NCI-H2081 (cell line): ENCODE measurements at places on chromosomes 12 and 14.

DNA sequence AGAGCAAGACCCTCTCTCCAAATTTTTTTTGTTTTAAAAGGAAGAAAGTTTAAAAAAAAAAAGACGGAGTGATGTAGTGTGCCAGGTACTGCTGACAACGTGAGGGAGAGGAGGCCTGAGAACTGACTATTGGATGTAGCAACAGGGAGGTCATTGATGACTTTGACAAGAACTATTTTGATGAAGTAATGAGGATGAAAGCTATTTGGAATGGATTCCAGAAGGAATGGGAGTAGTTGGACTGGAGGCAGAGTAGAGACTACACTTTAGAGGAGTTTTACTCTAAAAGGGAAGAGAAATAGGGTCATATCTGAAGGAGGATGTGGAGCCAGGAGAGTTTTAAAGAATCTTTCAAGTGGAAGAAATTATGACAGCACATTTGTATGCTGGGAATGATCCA is 27.8 kb upstream of the SLC38A2 start:
- no peak for DNase-seq

DNA sequence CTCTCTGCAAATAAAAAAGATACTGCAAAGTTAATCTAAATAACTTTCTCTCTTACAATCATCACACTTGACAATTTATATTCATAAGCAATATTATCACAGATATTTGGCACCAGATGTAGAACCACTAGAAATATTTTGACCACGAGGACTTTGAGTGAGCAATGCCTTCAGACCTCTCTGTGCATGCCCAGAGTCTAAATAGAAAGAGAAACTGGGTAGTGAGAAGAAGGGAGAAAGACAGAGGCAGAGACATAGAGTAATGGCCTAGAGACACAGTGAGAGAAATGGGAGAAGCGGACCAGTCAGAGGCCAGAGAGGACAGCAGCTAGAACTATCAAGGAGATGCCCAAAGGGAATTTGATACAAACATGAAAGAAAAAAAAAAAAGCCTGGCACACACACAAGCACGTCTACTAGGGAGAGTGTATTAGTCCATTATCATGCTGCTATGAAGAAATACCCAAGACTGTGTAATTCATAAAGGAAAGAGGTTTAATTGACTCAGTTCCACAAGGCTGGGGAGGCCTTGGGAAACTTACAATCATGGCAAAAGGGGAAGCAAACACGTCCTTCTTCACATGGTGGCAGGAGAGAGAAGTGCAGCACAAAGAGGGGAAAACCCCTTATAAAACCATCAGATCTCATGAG is 41.1 kb downstream of the BMP4 start:
- no peak for DNase-seq

DNA sequence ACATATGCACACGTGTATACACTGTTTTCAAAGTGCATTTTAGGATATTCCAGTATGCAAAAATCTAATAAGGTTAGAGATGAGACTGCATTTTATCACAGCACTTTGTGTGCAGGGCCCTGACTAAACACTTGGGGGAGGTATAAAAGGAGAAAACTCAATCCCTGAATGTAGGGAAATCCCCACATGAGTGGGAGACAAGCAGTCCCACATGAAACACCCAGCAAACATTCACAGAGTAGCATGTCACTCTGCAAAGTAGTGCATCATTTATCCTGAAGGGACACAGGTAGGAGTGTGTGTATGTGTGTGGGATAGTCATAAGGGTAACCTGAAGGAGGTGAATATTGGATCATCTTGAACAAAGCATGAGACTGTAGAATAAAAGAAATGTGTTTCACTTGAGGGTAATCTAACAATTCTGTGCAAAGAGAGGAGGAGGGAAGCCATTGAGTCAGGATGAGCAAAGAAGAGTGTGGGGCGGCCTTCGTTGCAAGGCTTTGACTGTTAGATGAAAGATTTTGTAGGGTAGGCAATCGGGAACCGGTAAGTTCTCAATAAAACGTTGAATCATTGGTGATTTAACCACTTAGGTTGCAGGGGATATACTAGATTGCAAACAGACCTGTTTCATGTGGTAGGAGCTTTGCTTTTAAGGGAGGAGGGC is 2.9 kb downstream of the PRPF40B start:
- DNase-seq, result no peak

DNA sequence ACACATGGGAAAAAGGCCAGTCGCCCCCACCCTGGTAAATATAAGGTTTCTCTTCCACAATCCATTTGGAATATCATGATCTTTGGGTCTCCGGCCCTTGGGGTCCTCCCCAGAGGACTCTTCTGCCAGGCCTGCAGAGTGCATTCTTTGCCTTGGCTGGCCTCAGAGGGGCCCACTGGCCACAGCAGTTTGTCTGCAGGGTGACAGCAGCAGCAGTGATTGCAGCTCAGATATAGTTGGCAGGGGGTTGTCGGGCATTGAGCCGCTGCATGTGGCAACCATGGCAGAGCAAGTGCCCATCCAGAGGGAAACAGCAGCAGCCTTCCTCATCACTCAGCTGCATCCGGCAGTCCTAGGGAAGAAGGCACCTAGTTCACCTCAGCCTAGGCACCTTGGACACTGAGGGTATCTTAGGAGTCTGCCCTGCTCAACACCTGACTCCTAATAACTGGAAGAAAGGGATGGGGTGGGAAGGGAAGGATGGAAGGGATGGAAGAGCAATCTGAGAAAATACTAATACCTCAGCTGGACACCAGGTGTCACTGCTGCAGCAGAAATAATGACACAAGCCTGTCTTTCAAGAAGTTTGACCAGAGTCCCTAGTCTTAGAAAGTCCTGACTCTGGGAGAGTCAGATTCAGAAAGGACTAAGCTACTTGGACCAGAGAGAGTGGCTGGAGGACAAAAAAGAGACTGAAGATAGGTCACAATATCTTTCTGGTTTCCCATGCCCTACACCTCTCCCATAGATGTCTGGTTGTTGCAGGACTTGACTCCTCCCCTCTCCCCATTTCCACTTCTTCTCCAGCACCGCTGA is 8.9 kb downstream of the AJUBA start:
- DNase-seq, result peak; percentile 13

DNA sequence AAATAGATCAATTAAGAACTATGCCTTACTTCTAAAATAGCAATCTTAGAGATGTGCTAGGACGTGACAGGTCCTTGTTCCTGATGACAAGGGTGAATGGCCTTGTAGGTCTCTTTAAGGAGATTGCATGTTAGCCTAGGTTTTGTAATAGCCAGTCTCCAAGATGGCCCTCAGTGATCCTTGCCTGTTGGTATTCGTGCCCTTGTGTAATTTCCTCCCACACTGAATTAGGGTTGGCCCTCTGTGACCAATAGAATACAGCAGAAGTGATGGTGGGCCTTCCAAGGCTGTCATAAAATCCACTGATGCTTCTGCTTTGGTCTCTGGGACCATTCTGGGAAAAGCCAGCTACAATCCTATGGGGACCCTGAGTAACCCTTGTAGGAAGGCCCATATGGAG is 38.2 kb upstream of the SNX6 start:
- DNase-seq, result no peak

GRCh38 chr12:30985814-30986452 is 59.4 kb downstream of the TSPAN11 start:
- DNase-seq, result peak; percentile 50

- DNase-seq, result peak; percentile 61
Observed at GRCh38 chr12:54220092-54220557, 31.3 kb upstream of the SMUG1 start.

DNA sequence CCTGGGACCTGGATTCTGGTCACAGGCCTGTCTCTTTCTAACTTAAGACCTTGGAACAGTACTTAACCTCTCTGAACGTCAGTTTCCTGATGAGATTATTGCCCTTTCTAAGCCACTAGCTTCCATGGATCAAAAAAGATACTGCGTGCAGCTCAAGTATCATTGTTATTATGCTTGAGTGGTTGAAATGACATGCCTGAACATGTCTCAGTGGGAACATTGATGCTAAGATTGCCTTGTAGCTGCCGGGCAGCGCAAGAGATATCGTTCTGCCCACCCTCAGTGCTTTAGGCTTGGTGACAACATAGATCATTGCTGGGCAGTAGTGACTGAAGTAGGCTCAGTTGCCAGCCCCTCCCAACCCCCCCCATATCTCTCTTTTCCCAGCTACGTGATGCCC is 131.9 kb downstream of the SMOC1 start:
- DNase-seq, result no peak

GRCh38 chr12:129662234-129662633 is 241.6 kb downstream of the TMEM132D start:
- DNase-seq, result no peak

DNA sequence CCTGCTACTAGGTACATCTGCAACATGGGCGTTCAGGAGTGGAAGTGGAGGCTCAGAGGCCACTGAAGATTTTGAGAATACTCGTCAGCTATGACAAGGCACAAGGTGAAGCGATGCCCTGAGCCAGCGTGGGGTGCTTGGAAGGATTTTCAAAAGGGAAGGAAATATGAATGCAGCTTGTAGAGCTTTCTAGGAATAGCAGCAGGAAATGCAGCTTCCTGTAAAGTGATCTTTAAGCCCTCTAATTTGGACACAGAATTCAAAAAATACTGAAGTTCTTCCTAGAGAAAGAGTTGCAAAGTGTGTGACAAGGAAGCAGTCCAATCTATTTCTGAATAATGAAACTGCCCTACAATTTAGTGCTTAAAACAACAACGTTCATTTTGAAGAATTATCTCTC is 13.2 kb upstream of the C1S start:
- no peak for DNase-seq

- DNase-seq, result no peak
Observed at GRCh38 chr12:62434494-62435302, 31.9 kb upstream of the MON2 start.

DNA sequence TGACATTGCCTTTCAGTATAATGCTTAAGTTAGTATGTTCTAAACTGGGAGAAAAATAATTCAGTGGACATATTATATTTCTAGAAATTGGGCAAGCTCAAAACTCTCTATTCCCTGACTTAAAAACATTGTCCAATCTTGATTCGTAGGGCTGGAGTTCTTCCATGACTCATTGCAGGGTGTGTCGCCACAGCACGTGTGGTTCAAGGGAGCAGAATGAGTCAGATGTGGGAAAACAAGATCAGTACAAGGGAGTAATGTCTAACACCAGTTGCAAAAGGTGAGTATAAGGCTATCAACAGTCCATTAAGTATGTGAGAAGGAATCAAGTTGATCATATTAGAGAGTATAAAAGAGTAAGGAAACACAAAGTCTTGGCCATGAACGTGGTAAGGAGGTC is 887.0 kb downstream of the TMTC2 start:
- DNase-seq, result no peak

DNA sequence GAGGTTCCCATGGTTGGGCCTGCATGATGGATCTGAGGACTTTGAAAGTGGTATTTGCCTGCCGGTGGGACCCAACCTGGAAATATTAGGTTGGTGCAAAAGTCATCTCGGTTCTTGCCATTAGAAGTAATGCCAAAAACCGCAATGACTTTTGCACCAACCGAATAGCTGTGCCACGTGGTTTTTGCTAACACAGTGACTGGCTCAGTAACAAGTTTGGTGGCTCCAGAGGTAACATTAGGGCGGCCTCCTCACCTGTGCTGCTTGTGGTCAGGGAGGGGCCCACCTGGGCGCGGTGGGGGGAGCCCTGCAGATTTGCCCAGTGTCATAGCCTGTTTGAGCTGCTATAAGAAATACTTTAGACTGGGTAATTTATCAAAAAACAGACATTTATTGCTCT is 1.8 kb downstream of the BDKRB2 start:
- DNase-seq, result no peak

DNA sequence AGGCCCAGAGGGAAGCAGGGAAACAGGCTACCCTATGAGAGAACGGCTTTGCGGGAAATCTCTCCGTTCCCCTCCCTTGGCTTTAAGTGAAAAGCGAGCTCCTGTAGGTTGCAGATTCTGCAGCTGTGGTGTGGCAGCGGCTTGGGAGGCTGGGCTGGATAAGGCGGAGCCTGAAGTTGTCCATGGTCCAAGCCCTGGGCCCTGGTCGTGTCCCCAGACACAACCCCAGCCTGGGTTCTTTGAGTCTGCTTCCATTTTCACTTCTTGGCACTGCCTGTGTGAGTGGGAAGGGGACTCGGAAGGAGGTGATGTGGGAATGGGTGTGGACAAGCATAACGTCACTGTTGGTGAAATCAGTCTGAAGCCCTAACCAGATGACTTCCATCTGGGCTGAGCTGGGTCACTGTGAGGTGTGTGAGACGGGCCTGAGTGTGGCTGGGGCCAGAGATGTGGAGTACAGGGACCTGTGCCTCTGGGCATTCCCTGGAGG is 43.0 kb upstream of the CTDSP2 start:
- DNase-seq, result peak; percentile 70

DNA sequence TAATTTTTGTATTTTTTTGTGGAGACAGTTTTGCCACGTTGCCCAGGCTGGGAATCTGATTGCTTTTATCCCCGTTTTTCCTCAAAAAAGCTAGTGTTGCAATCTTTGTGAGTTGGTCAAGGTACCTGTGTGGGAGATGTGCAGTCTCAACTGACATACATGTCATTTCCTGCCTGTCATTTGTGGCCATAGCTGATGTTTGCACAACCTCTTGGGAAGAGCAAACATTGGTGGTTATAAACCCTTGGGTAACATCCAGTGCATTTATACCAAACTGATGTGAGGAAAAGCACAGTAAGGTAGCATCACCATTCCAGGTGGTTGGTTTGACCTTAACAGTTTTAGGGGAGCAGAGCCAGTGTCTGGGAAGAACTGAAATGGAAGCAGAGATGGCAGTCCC is 54.7 kb downstream of the ATG14 start:
- DNase-seq, result no peak

GRCh38 chr14:39419272-39419671 is 13.0 kb downstream of the FBXO33 start:
- DNase-seq, result no peak

DNA sequence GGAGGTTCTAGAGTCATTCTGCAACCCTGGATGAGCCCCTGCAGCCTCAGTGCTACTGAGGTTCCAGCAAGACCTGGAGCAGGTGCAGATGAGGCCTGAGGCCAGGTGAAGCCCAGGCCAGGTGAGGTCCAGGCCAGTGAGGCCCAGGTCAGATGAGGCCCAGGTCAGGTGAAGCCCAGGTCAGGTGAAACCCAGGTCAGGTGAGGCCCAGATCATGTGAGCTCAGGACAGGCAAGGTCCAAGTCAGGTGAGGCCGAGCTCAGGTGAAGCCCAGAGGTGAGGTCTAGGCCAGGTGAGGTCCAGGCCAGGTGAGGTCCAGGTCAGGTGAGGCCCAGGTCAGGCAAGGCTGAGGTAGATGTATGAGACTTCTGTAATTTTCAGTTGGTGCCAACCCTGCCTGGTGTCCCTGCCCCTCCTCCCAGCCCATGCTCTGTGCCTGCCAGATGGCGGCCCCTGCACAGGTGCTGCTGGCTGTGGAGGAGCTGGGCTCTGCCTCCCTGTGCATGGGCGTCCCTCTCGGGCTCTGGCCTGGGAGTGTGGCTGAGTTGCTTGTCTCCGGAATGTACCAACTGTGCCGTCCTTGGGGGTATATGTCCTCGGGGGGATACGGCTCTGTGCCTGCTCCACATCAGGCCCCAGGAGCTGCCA is 388.5 kb downstream of the TMEM121 start:
- DNase-seq, result no peak
